HTR-8/SVneo (cell line): ENCODE measurements at places on chromosomes 3 and 15.
A peak's percentile ranks its signal among the peaks of the same experiment; 100 is the strongest.

- no peak for DNase-seq
Observed at GRCh38 chr3:100412912-100413590, 11.7 kb downstream of the LNP1 start.

GRCh38 chr15:37370941-37371340, 270.6 kb upstream of the MEIS2 start:
- no peak for DNase-seq

- no peak for DNase-seq
Observed at GRCh38 chr3:123935830-123936229, 25.2 kb downstream of the CCDC14 start.

DNA sequence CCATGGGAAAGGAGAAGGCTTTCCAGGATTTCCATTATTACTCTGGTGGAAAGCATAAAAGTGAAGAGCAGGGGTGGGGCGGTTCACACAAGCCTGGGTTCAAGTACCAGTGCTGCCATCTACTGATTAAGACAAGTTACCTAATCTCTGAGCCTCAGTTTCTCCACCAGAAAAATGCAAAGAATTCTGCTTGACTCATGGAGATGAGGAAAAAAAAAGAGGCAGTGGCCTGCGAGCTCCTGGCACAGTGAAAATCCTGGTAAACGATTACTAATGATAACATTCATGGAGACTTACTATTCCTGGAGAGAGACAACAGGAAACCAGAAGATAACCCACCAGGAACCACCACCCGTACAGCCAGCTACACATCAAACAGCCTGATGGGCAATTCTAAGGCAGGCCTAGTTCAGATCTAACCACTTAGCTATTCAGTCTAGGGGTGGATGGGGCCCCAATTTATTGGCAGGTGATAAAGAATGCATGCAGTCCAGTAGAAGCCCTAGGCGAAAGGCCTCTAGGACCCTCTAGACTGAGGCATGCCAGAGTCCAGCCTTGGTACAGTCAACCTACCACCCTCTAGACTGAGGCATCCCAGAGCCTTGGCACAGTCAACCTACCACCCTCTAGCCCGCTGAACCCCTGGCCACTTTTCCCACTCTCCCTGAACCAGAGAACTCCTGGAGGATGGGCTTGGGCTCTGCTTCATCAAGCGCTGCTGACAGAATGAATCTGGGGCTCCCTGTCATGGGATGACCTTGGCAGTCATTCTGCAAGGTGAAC, 2.5 kb downstream of the AMOTL2 start:
- DNase-seq, result no peak

DNA sequence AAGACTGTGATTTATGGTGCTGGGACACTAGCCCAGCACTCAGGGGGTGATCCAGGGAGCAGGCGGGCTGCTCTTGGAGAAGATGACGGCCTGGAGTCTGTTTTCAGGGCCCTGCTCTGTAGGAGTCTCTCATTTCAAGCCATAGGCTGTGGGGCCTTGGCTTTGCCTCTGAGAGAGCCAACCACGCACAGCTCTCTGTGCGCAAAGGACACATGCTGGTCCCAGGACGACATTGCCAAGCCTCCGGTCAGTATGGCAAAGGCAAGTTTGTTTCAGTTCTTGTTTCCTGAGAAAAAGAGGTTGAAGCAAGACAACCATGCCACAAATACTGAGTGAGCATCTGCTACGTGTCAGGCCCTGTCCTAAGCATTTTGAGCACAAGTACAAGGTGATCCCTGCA, 197.1 kb downstream of the EPHB1 start:
- DNase-seq, result no peak

- peak; percentile 73 for DNase-seq
Observed at GRCh38 chr15:98904544-98904943, 103.0 kb downstream of the PGPEP1L start.

DNA sequence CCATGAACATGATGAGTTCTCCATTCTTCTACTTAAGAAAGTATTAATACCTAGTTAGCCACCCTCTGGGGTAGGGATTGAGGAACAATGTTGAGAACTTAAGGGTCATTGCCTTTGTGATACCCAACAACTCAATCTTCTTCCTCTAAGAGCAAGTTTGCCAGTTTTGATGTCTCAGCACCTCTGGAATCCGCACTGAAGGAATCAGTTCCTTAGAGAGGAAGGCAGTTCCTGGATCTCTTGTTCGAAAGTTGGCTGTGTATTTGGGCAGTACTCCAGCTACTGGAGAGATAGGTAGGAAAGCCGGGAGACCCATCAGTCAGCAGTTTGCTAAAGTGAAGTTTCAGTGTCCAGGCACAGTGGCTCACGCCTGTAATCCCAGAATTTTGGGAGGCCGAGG, 35.6 kb upstream of the MTHFS start:
- no peak for DNase-seq

DNA sequence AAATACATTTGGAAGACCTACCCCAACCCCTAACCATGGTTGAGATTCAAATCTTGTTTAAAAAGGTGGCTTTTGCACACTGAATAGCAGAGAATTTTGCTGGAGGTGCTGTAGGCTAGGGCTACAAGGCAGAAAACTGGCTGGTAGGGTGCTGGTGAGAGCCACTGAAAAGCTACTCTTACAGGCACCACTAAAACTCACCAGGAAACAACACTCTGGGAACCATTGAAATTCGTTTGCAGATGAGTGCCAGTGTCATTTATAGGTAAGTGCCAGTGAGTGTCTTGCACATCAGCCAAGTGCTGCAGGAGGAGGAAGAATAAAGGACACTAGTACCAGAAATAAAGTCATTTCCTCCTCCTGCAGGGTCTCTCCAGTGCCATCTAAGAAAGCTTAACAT, 610.2 kb downstream of the ZNF385D start:
- DNase-seq, result no peak

DNA sequence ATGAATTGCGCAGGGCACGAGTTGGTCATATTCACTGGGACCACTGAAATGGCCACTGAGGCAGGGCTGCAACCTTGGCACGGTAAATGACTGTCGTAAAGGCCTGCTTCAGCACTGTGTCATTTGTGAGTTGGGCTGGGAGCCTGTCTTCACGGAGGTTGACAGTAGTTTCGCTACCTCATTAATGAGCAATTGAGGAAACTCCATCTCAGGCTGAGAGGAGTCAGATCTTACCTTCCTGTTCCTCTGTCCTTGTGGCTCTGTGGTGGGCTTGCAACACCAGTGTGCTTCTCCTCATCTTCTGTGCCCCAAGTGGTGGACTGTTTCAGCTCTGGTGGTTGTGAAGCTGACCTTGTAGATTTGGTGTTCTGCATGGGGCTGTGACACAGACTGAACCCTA, 80.1 kb upstream of the EIF1B start:
- no peak for DNase-seq

DNA sequence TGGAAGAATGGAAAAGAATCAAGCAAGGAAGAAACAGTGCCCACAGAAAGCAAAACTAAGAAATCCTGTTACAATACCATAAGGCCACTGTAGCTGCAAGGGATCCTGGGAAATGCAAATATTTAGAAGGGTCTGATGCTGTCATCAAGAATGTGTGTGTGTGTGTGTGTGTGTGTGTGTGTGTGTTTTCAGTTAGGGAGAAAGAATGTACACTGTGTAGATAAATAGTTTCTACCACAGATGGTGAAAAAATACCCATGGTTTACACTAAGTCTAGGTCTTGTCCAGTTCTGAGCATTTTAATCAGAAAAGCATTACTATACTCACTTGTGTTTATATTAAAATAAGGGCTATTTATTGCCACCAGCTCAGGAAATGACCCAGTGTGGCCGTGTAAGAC, 355.0 kb downstream of the RBMS3 start:
- no peak for DNase-seq

- no peak for DNase-seq
Observed at GRCh38 chr15:91862891-91863504, 9.5 kb downstream of the SLCO3A1 start.

DNA sequence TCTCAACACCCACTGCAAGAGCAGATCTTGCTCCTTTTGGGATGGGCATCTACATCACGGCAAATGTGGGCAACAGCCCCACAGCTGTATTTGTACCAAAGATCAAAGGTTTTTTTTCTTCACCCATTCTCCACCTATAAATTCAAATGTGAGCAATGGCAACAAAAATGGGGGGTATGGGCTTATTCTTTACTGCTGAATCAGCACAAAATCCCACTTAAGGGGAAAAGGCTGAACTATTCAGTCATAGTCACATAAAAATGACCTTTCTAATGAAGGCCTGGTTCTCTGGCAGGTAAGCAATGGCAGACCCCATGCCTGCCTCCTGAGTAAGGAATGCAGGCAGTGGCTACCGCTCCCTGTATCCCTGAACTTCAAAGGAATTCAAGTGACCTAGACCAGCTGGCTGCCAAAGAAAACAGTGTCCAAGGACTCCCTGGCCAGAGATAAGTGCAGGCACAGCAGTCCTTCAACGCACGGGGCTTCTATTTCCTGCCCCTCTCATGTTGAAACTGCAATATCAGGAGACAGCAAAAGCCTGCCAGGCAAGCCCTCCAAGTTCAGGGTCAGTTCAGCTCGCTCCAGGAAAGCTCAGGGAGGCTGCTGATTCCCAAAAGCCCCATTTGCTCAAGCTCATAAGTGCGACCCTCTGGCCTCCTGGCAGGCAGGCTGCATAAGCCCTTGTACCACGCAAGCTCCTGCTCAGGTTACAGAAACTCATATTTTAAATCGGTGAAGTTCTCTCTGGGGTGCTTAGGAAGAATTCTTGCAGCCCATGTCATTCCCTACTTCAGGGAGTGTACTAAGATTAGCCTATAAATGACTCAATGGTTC, 134.1 kb downstream of the PDZRN3 start:
- DNase-seq, result no peak

DNA sequence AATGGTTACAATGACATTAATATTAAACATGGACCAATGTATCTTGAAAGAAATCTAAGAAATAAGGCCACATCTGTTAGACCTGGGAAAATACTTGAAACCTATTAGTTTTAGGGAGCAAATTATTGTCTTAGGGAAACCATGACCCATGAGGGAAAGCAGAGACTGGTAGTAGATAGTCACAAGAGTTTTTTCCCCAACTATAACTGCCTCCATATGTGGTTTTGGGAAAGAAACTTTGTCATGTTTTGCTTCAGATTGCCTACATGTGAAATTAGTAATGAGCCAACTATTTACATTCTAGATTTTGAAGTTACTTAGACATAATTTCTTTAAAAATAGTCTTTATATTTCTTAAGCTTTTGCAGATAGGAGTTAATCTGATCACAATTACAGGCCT, 474.9 kb downstream of the ROBO2 start:
- no peak for DNase-seq

DNA sequence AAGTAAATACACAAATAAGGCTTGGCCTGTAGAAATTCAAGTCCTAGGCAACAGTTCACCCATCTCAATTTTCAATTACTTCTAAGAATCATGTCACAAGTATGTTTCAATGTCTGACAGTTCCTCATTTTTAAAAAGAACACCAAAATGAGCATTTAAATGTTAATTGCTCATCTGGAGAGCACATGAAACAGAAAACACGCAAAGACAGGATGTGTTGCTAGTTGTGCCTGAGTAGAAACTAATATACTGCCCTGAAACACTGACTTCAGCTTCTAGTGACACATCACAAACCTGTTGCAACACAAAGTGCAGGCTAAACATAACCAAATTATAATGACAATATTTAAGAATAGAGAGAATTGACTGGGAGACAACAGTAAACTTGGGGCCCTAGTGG, 167.3 kb upstream of the THBS1 start:
- no peak for DNase-seq

DNA sequence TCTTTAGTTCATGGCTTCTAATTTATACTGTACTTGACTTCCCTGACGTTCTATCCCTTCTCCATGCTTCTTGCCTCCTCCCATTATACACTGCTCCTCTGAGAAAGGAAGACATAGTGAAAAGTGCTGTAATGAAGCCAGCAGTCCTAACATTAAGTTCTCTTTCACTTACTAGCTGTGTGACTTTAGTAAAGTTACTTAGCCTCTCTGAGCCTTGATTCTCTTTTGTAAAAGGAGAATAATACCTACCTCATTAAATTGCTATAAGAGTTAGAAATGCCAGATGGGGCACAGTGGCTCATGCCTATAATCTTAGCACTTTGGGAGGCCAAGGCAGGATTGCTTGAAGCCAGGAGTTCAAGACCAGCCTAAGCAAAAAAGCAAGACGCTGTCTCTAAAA, 18.8 kb upstream of the IGF2BP2 start:
- no peak for DNase-seq

DNA sequence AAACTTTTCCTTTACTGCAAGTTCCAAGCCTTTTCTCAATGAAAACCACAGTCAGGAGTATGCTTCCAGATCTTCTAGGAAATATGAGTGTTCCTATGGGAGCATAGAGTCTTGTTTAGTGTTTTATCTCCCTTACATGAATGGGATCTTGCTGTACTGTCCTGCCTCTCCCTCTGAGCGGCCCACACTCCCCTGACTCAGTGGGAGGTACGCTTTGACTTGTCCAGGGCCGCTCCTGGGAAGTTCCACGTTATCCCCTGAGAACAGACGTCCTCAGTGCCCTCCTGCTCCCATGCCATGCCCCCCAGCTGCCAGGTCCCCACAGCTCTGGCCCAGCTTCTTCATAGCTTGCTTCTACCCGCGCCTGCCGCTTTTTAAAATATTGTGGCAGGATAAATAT, 28.9 kb upstream of the VPS33B start:
- DNase-seq, result no peak

- DNase-seq, result no peak
Observed at GRCh38 chr3:152511904-152512303, 243.2 kb downstream of the MBNL1 start.

DNA sequence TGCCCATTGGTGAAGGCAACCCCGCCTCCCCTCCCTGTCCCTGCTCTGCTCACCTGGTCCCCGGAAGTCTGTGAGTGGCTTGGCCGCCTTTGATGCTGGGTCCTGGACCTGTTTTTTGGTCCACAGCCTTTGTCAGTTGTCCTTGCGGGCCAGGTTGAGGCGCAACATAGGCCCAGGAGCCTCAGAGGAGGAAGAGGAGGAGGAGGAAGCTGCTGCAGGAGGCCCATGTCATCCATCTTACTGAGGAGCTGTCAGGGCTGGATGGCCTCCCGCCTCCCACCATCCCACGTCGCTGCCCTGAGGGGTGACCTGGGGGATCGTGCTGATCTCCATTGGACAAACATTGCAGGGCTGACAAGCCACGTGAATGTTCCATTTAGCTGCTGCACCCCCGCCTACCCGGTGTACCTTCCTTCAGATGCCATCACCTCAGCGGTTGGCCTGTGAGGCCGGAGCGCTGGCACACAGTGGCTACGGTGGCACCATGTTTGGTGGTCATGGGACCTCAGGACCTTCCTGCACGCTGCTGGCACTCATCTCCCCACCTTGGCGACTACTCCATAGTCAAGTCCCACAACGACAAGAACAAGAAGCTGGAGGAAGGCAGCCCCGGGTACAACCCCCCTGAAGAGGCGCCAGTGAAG, 106.3 kb downstream of the SMAD6 start:
- DNase-seq, result no peak

- DNase-seq, result no peak
Observed at GRCh38 chr3:16510620-16511319, 2.7 kb downstream of the RFTN1 start.

GRCh38 chr3:66618066-66618465, 117.2 kb upstream of the LRIG1 start:
- DNase-seq, result no peak
